ENCODE measurements at places on chromosomes 6 and 20.
A peak's percentile ranks its signal among the peaks of the same experiment; 100 is the strongest.

GRCh38 chr6:105373481-105373880 lies 29.4 kb downstream of the PREP start:
- no peak for DNase-seq

DNA sequence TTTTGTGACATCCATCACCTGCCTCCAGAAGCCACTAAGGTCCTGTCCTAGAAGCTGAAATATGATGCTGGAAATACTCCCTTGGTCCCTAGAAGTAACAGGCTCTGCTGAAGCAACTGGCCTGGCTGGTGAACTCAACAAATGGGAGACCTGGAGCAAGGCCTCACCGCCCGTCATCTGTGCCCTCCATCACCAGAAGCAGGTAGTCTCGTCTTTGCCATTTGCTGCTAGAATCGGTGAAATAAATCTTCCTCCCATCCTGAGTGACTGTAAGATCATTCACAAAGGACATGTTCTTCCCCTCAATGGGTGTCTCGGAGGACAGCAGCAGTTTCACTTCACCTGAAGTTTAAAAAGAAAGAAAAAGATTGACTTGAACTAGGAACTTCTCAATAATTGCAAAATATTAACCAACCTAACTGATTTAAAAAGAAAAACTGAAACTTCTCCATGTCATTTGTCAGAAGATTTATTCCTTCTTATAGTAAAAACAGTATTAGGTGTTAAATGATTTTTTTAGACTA lies 21.0 kb downstream of the CST7 start:
- DNase-seq = no peak

DNA sequence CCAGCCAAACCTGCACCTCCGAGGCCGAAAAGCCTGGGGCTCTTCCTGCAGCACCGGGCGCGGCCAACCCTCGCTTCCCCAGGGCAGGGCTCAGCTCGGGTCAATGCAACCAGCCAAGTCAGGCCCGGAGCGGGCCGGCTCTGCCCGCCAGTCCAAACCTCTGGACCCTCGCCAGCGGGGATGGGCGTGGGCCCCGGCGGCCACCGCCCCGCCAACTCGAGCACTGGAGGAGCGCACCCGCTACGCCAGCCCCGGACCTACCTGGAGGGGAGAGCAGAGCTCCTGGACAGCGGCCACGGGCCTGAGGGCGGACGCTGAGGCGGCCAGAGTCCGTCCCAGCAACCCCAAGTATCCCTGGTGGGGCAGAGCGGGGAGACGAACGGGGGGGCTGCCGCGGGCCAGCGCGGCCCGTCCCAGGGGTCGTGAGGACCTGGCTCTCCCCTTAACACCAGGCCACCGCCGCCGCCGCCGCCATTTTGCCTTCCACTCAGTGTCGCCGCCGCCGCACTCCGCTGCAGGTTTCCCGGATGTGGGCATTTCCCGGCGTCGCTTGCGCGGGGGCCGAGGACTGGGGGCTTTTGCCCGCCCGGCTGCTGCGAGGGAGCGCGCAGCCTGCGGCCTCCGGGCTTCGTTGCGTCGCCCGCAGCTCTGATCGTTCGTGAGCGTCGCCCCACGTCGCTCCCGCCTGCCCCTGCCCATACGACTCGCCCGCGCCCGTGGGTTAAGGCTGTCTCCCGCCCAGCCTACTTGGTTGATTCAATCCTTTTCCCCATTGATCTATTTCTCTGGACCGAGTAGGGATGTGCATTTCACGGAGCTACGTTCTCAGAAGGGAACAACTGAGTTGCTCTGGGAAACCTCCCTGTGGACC lies at the start of gene LATS1:
TSS of gene LATS1 (minus strand) at position 514 of the 871 bp plus-strand sequence. CDS start 15,975 bp downstream, outside the sequence.
- DNase-seq = peak; percentile 91

DNA sequence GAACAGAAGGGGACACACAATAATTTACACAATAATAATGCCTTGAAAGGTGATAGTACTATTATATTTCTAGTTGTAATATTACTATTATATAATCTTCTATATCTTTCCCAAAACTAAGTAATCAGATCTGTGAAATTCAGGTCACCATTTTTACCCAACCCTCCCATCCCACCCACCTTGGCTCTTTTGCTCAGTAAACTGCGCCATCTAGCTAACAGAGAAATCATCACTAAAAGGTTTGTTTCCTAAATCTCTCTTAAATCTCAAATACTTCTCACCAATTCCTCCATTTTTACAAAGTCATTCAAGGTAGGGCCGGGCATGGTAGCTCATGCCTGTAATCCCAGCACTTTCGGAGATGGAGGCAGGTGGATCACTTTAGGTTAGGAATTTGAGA lies 83.4 kb downstream of the CDK19 start:
- no peak for DNase-seq

DNA sequence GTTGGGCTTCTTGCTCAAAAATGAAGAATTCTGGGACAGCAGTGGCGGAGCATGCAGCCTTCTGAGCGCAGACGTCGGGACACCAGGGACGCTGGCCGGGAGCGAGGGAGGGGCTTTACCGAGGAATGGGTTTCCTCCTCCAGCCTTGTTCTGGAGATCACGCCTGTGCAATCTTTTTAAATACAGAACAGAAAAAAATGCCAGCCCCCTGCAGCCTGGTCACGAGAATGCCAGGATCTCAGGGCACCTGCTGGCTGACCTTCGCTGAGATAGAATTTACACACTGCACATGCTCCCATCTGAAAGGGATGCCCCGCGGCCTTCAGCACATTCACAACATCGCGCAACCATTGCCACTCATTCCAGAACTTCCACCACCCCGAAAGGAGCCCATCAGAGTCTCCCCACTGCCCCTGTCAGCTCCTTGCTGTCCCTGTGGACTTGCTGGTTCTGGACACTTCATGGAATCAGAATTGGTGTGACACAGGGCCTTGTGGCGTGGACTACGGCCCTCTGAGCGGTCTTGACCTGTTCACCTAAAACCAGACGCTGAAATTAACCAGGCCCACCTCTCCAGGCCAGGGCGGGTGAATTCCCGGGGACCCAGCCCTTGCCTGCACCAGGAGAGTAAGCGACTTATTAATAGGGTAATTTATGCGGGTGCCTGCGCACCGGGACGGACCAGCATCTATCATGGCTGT lies 20.6 kb upstream of the BHLHE23 start:
- DNase-seq = no peak

GRCh38 chr6:67541586-67541985 lies 1093.5 kb upstream of the ADGRB3 start:
- DNase-seq = no peak

- DNase-seq = peak; percentile 38
Observed at GRCh38 chr6:151014404-151015100, 149.1 kb downstream of the MTHFD1L start.

DNA sequence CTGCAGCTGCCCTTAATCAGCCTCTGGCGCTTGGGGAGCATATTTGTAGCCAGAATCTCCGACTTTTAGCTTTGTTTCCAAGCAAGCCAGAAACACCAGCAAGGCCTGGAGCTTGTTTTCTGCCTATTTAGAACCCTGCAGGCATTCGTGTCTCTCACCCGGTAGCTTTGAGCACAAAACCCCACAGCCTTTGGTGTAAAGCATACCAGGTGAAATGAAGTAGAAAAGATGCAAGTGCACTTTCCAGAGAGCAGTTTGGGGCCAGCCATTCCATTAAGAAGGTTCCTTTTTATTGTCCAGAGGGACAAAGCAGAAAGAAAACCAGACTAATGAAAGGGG lies 736 bp downstream of the FAM217B start:
- no peak for DNase-seq

DNA sequence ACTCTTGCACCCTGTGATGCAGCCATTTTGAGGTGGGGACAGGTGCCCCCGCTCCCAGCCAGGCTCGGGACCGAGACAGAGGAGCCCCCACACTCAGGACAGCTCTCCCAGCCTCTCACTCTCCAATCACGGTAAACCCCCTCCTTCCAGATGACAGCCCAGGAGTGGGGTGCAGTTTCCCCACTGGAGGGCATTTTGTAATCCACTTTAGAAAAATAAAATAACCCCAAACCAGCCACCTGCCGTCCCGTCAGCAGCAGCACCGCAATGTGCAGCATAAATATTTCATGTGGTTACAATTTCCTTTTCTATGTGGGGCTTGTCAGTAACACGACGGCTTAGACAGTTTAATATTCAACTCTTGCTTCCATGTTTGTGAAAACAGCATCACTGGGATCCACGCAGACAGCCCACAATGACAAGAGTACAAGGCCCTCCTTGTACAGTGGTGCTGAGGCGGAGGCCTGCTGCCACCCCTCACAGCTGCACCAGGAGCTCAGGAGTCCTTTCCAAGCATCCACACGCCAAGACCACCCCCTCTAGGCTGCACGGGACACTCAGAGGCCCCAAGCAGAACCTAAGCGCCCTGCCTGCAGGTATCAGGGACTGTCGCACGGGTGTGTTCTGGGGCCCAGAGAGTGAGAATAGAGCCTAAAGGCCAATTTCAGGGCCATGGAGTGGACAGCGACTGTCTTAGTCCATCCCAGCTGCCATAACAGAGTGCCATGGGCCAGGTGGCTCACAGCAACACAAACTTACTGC lies 116.7 kb downstream of the JPH2 start:
- no peak for DNase-seq

DNA sequence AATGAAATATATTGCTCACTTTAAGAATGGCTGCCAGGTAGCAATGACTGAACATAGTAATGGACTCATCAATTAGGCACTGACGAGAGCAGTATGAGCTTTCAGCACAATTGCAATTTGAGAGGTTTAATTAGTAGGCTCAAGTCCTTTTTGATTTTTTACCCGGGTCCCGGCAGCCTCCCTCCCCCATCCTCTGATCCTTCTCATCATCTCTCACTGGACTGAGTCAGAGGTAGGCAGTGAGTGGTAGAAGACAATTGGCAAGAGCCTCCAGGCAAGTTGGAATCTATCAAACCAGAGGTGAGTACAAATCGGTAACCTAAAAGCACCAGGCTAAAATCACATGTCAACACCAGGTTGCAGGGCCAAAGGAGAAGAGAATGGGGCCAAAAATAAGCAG lies 107.9 kb downstream of the DCDC2 start:
- DNase-seq = no peak

Data from AG08396 (cell line).